ENCODE measurements at places on chromosomes 3 and 15.
A peak's percentile ranks its signal among the peaks of the same experiment; 100 is the strongest.

DNA sequence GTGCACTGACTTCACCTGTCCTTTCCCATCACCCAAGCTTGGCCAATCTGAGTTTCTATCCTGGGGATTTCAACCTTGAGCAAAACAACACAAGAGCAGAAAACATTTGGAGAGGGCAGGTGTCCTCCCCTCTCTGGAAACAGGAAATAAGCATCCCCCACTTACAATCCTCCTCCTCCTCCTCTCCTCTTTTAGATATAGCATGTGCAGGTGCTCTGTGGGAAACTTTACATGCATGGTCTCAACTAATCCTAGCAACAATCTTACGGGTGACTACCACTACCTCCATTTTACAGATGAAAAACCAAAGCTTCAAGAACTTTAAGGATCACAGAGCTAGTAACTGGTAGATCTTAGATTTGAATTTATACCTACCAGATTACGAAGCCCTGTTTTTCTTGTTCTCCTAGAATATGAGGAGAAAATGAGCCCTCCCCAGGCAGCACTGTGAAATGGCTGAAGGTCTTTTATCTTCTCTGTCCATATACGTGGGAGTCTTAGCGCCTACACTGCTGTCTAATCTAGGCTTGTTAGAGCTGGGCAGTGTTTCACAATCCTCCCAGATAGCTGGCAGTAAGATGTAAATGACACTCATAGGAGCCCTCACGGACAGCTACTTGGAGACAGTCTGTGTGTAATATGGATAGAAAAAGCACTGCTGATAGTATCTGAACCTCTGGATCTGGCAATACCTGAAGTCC, 301.2 kb upstream of the PROK2 start:
- no peak for DNase-seq

GRCh38 chr3:30546934-30547333, 59.5 kb upstream of the TGFBR2 start:
- no peak for DNase-seq

DNA sequence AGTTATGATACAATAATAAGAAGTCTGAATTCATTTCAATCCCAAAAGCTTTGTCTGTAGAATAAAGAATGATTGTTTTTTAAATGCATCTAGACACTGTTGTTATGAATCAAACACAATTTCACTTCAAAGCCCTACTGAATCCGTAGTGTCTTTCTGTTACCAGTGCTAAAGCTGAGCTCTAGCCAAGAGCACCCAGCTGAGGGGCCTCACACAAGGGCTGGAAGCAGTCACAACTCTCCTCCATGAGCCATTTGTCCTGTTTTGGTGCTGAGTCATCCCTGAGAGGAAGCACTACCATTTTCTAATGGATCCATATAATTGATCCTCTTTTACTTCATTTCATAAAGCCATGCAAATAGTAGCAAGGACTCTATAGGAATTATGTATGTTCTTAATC, 158.2 kb upstream of the ANKRD28 start:
- no peak for DNase-seq

GRCh38 chr15:27993996-27994780, 104.9 kb downstream of the OCA2 start:
- DNase-seq: no peak

- no peak for DNase-seq
Measured at GRCh38 chr3:25151281-25151902, 276.7 kb upstream of the RARB start.

GRCh38 chr3:57555306-57555705, 768 bp upstream of the PDE12 start:
- no peak for DNase-seq

DNA sequence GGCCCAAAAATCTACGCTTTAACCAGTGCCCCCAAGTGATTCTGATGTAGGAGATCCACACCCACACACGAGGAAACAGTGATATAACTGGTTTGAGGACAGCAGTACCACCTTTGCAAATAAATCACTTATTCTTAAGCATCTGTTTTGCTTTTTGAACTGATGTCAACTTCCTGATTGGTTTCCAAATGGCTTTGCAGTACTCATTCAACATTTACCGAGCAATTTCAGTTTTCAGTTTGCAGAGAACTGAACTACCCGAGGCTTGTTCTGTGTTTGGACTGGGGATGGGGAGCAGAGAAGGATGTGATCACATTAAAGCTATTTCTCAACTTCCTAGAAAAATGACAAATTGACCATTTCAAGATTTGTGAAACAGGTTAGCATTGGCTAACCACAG, 1.1 kb upstream of the GYG1 start:
- DNase-seq: no peak

- no peak for DNase-seq
Measured at GRCh38 chr3:127699416-127700300, 26.9 kb downstream of the ABTB1 start.

GRCh38 chr3:168220556-168220955, 124.8 kb upstream of the GOLIM4 start:
- DNase-seq: no peak

DNA sequence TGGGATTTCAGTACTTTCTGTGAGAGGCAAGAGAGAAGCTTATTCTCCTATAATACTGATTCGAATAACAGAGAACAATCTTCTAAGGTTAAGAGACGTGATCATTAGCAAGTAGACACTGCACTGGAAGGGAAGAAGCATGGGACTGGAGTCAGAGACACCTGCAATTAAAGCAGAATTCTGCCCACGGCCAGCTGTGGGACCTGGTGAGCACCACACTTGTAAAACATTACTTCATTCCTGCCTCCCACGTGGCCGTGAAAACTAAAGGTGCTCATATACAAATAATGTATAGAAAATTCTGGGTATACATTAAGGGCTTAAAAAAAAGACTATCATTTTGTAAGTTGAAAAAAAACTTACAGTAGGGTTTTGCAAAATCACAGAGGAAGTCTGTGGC, 2.0 kb downstream of the TM2D3 start:
- DNase-seq: no peak

GRCh38 chr15:41993472-41994170, 21.3 kb upstream of the EHD4 start:
- DNase-seq: no peak

DNA sequence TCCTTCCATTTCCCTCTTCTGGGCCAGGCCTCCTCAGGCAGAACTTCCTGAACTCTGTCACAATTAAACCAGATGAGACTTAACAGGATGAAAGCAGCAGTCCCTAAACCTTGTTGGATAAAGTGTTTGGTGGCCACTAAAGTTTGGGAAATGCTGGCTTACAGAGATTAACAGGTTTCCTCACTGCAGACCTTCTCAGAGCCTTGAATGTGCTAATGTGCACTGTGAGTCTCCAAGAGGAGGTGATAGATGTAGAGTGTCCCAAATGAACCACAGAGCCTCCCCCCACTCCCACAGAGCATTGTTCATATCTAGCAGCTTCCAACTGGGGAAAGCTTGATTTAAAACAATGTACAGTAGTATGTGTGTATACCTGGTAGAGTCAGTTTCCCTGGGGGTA, 42.9 kb downstream of the HAPLN3 start:
- DNase-seq: no peak

DNA sequence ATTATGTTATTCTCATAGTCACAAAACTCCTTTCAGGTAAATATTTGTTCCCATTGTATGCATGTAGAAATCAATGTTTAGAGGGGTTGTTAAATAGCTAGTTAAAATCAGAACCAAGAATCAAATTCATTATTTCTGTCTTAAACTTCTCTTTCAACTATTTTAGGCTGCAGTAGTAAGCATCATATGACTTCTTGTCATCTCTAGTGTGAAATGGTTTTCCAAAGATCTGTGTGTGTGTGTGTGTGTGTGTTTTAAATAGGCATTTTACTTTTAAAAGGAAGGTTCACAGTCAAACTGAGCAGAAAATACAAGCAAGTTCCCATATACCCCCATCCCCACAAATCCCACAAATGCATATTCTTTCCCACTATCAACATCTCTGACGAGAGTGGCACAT, 506.5 kb downstream of the LPP start:
- DNase-seq: no peak

DNA sequence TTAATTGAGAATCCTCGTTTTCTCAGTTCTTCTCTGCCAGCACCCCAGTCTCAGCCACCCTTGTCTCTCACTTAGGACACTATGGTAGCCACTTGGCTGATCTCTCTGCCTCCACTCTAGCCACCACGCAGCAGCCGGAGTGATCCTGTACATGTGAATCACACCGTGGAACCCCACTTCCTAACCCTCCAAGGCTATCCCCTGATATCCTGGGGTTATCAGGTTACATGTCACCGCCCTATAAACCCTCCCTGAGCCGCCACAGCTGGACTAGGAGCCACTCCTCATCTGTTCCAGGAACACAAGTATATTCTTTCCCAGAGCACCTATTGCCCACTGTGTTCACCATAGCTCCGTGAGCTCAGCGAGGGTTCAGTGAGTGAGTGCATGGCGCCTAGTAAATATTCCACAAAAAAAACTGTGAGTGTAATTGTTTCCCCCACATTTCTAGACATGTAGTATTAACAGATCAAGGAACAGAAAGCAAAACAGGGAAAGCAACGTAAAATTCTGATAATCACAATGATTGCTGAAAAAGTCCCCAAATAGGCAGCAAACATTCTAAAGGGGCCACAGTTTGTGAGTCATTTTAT, 661 bp upstream of the PARP14 start:
- DNase-seq: no peak

- no peak for DNase-seq
Measured at GRCh38 chr3:135699741-135700140, 265.8 kb upstream of the PPP2R3A start.

- no peak for DNase-seq
Measured at GRCh38 chr3:10857235-10857634, 41.2 kb downstream of the SLC6A11 start.

DNA sequence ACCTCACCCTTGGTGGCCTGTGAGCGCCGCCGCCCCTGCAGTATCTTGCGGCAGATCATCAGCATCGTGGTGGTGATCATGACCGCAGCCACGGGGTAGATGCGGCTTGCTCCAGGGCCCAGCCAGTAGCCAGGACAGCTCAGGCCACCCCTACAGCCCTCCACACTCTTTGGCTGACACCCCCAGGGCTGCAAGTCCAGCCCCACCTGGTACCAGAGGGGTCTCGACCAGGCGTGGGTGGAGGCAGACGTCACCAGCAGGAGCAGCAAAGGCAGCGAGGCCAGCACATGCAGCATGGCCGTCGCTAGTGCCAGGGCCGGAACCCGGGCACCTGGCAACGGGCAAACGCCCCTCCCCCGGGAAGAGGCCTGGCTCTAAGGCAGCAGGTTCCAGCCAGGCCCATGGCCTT, at the start of gene TMEM89:
Gene TMEM89, minus strand, starts transcription at position 309 of the 409 bp plus-strand sequence. Its CDS starts 13 bp downstream, at position 296.
- no peak for DNase-seq

GRCh38 chr15:79184465-79184892, 93.9 kb upstream of the RASGRF1 start:
- DNase-seq: peak; percentile 59

GRCh38 chr3:158058495-158059130, 47.6 kb downstream of the SHOX2 start:
- no peak for DNase-seq

DNA sequence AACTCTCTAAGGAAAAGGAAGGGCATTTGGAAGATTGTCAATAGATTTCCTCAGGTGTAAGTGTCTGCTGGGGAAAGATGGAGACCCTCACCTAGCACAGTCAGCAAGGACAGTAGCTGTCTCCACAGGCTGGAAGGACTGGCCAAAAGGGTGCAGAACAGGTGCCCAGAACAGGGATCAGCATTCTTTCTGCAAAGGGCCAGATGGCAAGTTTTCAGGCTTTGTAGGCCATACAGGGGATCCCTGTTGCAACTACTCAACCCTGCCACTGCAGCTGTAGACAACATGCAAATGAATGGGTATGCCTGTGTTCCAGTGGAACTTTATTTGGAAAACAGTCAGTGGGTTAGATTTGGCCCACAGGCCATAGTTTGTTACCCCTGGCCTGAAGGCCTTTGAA, 8.1 kb downstream of the AGBL1 start:
- DNase-seq: no peak

DNA sequence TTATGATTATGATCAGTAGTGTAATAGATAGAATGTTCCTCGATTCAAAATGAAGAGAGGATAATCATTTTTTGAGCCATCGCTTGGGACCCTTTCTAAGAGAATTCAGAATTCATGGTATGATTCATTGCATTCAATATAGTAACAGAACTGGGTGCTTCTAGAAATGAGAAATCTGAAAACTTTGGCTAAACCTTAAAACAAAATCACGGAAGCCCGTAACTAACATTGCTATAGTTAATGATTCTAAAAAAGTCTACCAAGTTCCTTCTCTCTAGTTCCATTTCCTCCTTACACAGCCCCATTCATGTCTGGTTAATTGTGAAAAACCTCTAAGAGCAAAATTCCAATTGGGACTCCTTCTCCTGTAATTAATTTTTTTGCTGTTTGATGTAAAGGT, 217.1 kb downstream of the GBE1 start:
- no peak for DNase-seq

GRCh38 chr3:115996420-115997108, 373.3 kb downstream of the GAP43 start:
- DNase-seq: no peak

GRCh38 chr3:98778383-98778782, 15.2 kb downstream of the ST3GAL6 start:
- DNase-seq: no peak

- DNase-seq: no peak
Measured at GRCh38 chr3:74592359-74592758, 22.1 kb downstream of the CNTN3 start.

- no peak for DNase-seq
Measured at GRCh38 chr3:89740080-89740880, 632.9 kb downstream of the EPHA3 start.

DNA sequence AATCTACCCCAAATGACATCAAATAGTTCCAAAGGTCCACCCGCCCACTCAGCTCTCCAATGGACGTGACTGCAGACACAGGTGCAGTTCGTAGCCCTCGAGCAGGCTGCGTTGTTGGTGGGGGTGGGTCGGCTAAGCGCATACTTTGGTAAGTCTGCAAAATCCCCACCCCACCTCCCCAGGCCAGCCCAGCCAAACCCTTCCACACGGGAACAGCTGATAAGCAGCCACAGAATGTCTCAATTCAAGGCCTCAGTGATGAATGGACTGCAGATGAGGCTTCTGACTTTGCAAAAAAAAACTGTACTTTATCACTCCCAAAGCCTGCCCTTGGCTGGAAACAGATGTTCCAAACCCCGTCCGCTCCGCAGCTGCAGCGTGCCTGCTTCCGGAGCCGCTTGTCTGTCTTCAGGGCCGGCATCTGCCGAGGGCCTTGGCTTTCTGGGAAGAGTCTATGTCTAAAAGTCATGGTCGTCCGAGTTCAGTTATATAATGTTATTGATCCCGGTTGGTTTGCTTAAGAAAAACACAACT, 38.2 kb downstream of the PCSK6 start:
- DNase-seq: no peak

DNA sequence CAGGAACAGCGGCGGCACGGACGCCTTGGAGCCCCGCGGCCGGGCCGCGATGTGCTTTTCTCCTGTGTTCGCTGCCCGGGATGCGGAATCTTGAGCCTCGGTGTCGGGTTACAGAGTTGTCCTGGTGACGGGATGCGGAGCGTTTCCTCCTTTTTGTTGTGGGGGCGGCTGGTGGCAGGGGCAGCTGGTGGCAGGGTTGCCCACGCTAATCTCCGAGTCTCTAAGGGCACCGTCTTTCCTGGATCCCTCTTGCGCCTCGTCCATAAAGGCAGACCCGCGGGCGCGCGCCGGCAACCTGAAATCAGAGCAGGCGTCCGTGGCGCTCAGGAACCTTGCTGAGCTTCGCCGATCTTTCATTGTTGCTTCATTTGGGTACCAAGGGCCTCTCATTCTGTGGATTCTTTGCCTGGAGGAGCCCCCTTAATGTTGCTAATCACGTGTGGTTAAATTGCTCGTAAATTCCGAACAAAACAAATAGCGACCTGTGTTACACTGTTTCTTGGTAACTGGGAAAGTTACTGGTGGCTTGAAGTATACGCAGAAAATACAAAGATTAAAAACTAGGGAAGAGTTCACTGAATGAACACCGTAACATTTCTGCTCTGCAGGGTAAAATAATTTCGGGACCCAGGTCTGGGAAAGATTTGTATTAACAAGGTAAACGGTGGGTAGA, 844 bp upstream of the PFN2 start:
- DNase-seq: peak; percentile 14
